Mucosa of gallbladder (tissue), 1 donor: ENCODE measurements at places on chromosomes 1 and 21. TPM values are rescaled to one million over a fixed set of nuclear protein-coding genes. Genes with fewer than 3 reads are reported as not detected.

HPCAL4 gene
- total RNA-seq = 0.20 TPM

AXDND1 gene
- total RNA-seq = 2.6 TPM

EDARADD gene
- 7.4 TPM for total RNA-seq

DNA sequence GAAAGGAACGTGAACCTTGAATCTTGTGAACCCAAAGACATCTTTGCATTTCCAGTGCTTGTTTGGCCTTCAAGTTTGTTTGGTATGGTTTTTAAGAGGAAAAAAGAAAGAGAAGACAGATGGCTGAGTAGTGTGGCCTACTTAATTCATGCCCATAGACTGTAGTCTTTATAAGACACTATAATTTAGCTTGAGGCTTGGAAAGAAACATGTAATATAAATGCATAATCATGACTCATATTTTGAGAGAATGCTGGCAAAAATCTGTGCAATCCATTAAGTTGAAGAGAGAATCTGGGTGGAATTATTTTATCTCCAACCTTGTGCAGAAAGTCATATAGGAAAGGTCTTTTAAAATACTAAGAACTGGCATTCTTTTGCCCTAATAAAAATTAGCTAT lies 179.3 kb downstream of the SIPA1L2 start:
- DNase-seq = no peak

GRCh38 chr1:1114431-1114830 lies 1.5 kb downstream of the C1orf159 start:
- no peak for DNase-seq

GRCh38 chr1:65254320-65255034 lies 54.9 kb upstream of the DNAJC6 start:
- peak; percentile 80 for DNase-seq

DNA sequence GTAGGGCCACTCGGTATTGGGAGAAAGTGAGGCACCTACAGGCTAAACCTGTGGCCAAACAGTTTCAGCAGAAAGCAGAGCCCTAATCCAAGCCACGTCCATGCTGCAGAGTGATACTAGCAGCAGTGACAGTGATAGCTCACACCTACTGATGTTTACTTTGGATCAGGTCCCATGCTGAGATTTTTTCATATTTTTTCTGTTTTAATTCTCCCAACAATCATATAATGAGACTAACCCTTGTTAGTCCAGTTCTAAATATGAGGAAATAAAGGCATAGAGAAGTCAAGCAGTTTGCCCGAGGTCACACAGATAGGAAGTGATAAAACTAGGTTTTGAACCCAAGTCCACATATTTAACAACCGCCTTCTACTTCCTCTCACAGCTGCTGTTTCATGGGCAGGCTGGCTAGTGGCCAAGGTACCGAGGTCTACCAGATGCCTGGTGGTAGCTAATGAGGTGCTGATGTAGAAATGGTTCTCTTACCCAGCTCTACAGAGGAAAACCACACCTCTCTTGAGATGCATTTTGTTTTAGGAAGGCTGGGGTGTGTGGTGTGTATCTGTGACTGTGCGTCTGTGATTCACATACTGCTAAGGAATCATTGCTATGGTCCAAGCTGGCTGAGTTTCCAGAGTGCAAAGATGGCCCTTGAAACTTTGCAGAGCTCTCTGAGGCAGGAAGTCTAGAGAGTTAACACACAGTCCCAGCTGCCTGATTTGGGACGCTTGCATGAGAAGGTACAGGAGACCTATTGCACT lies 80.3 kb upstream of the ARTN start:
- DNase-seq = peak; percentile 63

- DNase-seq = peak; percentile 64
Observed at GRCh38 chr1:157963713-157964112, 29.7 kb upstream of the KIRREL1 start.

DNA sequence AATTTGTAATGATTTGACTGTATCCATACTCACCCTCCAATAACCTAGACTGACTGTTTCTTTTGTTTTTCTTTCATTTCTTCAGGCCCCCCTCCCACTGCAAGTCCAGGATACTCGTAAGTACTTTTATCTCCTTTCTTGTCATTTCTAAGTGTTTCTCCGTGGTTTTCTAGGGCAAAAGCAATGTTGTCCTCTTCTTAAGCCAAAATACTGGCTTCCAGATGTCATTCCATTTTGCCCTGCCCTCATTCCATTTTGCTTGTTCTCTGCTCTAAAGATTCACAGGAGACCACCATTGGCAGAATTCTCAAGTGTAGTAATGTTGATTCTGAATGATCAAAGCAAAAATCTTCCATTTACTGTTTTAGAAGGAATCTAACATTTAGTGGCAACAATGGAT lies 152.8 kb upstream of the UBE2U start:
- no peak for DNase-seq

DNA sequence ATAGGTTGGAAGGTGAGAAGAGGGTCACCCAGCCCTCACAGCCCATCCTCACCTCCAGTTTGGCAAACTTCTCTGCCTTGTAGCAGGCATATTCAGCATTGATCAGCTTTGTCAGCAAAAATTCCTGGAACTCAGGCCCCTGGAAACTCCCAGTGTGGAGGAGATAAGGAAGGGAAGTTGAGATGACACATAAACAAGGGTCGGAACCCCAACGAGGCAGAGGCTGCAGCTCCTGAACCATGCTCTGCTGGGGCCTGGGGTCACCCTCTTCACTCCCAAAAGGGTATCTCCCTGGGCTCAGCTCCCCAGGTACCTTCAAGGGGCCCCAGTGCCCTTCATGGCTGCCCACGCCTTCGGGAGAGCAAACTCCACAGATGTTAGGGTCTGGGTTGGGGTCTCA lies 60.4 kb downstream of the RAP1GAP start:
- DNase-seq = no peak

GRCh38 chr1:55337801-55338447 lies 122.8 kb upstream of the USP24 start:
- DNase-seq = no peak

DNA sequence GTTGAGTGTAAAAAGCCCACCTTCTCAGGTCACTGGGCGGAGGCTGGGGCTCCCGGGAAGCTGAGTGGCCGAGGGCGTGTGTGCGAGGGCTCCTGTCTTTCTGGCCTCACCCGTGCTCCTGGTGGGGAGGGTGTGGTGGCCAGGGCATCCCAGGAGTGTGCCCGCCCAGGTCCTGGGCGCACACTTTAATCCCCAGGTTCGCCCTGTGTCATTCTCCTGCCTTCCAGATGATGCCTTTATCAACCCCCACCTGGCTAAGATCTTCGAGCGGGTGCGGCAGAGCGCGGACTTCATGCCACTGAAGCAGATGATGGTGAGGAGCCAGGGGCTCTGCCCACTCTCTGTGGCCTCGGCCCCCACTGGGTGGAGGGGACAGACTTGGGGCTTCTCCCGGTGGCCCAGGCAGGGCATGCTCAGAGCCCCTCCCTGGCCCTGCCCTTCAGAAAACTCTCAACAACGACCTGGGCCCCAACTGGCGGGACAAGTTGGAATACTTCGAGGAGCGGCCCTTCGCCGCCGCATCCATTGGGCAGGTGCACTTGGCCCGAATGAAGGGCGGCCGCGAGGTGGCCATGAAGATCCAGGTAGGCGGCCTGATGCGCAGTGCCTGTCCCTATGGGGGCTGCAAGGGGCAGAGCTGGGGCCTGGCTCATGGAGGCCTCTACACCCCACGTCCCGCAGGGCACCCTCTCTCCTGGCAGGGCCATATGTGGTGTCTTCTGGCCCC lies 42.5 kb downstream of the COQ8A start:
- DNase-seq = no peak

DNA sequence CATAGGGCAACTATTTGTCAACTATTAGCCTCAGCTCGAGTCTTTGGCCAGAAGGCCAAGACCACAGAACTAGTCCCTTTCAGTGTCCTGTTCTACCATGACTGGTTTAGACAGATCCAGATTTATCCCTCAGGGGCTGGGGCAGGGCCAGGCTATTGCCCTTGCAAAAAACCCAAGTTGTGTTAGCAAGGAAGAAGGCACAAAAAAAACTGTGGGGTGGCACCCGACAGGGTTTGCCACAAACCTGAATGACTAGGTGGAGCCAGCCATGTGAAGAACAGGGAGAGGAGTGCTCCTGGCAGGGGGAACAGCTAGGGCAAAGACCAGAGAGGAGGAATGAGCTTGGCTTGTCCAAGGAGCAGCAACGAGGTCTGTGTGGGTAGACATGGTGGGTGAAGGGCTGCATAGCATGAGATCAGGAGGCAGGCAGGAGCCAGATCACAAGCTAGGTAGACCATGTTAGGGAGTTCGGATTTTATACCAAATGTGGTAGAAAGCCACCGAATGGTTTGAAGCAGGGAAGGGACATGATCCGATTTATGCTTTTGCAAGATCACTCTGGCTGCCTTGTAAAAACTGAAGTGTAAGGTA lies 4.3 kb downstream of the DCST1 start:
- no peak for DNase-seq

GRCh38 chr1:228920831-228921230 lies 185.6 kb downstream of the RHOU start:
- DNase-seq = no peak

GRCh38 chr21:34870246-34870645 lies 178.9 kb downstream of the RUNX1 start:
- no peak for DNase-seq
